ENCODE measurements at places on chromosomes 12 and 14.

GRCh38 chr14:68099495-68100045 is 280.0 kb downstream of the RAD51B start:
- no peak for DNase-seq

DNA sequence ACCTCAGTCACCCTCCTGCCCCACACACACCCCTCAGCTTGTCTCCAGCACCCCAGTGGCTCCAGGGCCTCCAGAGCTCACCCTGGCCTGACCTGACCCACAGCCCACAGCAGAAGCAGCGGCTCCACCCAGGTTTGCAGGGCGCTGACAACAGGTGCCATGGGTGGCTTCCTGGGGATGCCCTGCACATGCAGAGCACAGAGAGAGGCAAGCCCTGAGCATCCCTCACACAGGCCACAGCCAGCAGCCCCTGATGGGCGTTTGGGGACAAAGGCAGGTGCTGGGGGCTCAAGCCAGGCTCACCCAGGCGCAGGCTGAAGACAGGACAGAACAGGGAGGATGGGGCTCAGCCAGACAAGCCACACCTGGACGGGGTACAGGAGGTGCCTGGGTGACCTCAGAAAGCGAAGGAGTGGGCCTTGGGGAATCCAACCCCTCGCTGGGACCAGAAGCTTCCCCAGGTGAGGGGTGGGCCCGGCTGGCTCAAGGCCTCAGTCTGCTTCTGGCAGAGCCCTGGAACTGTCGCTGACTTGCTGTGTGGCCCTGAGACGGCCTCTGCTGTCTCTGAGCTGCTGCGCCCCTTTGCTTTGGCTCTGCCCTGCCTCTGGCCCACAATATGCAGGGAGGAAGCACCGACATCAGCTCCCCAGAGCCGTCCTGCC is 10.6 kb downstream of the ARL6IP4 start:
- DNase-seq, result no peak

GRCh38 chr12:93341409-93342049 is 36.2 kb upstream of the NUDT4 start:
- DNase-seq, result no peak

- no peak for DNase-seq
These were observed 1081.0 kb downstream of the VRK1 start for GRCh38 chr14:97878206-97878605.

DNA sequence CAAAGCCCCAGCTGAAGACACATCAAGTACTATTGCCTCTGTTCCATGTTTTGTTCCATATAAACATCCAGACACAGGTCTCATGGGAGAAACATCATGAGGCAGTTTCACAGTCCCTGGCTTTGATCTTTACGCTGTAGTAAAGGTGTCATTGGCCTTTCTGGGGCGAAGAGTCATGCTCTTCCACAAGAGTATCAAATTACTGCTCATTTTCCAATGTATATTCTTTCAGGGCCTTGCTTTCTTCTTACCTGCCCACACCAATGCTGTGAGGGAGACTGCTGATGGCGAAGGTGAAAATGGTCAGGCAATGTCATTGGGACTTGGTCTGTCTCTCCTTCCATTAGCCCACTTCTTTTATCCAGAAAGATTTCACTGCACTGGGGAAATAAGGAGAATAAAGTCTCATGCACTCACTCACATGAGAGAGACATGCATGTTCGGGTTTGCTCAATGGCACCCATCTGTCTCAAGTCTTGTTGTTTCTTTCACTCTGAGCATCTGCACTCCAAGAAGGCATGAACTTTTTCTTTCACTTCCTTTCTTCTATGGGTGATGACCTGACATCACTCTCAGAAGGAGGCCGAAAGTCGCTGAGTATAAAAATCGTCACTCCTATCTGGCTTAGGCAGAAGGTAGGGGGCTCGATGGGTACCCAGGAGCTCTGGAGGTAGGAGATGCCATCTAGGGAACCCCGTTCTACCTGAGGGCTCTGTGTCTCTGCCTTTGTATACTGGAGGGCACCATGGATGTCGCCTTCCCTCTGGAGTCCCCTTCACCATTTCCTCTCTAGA is 1.3 kb upstream of the JDP2 start:
- DNase-seq, result no peak

DNA sequence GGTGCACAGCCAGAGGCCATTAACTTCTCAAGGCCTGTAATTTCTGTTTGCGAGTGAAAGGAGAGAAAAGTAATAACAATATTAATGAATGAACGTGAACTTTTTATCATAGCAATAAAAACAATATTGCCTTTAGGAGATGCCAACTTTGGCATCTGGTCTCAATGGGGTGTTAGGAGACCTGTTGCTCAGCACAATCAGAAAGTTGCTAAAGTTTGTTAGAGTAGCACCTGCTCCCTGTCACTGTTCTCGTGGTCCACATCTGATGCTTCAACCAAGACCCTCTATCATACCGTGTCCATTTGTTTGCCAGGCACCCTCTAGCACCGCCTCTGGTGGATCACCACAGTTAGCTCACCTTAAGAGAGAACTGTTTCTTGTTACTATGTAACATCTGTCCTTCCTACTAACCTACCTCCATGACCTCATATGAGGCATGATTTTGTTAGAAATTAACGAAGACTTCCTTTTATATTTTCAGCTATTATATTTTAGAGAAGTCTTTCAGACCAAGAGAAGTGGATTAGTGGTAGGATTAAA is 12.5 kb upstream of the CLEC4E start:
- no peak for DNase-seq

GRCh38 chr12:93356214-93356613 is 21.5 kb upstream of the NUDT4 start:
- DNase-seq, result no peak

GRCh38 chr12:56234746-56235436 is 5.0 kb downstream of the SLC39A5 start:
- DNase-seq, result no peak

- no peak for DNase-seq
These were observed 50.7 kb downstream of the DIP2B start for GRCh38 chr12:50555471-50555885.

DNA sequence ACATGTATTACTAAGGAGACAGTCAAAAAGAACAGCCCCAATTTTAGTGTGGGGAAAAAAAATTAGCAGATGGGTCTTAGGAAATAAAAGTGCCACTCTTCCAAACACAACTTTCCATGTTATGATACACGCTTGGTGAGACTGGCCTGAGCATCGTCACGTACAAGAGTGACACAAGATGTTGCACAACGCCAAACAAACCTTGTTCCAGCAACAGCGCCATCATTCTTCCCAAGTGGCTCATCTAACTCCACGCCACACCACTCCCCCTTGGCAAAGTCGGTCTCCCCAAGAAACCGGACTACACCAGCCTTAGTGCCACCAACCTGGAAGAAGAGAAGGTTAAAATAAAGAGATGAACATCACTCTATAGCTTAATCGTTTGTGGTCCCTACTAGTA is 58.7 kb downstream of the CLIP1 start:
- DNase-seq, result no peak

DNA sequence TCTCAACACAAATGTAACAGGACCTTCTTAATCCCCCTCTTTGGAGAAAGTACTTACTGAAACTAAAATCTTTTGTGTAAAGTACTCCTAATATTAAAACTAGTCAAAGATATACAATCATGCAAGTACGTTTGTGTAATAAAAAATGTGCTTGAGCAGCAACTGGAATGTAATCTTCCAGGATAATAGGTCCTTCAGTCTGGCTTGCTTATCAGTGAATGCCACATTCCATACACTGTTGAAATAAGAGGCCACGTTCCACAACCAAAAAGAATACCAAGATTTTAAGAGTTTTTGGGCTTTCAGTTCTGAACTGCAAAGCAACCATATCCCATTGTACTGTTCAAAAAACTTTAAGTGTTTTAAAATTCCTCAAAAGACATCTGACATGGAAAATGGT is 26.2 kb upstream of the GRIN2B start:
- DNase-seq, result no peak

GRCh38 chr12:93090731-93091172 is 161.7 kb upstream of the EEA1 start:
- peak; percentile 38 for DNase-seq

DNA sequence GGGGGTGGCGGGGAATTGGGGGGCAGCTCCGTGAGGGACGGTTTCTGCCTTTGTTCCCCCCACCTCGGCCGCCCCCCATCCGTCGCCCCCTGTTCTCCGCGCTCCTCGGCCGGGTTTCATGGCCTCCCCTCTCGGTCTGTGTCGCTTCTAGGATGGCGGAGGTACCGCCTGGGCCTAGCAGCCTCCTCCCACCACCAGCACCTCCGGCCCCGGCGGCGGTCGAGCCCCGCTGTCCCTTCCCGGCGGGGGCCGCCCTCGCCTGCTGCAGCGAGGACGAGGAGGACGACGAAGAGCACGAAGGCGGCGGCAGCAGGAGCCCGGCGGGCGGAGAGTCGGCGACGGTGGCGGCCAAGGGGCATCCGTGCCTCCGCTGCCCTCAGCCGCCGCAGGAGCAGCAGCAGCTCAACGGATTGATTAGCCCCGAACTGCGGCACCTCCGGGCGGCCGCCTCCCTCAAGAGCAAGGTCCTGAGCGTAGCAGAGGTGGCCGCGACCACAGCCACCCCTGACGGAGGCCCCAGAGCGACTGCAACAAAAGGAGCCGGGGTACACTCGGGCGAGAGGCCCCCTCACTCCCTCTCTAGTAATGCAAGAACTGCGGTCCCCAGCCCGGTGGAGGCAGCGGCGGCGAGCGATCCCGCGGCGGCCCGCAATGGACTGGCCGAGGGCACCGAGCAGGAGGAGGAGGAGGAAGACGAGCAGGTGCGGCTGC is 575 bp downstream of the NAA30 start:
- DNase-seq, result no peak

DNA sequence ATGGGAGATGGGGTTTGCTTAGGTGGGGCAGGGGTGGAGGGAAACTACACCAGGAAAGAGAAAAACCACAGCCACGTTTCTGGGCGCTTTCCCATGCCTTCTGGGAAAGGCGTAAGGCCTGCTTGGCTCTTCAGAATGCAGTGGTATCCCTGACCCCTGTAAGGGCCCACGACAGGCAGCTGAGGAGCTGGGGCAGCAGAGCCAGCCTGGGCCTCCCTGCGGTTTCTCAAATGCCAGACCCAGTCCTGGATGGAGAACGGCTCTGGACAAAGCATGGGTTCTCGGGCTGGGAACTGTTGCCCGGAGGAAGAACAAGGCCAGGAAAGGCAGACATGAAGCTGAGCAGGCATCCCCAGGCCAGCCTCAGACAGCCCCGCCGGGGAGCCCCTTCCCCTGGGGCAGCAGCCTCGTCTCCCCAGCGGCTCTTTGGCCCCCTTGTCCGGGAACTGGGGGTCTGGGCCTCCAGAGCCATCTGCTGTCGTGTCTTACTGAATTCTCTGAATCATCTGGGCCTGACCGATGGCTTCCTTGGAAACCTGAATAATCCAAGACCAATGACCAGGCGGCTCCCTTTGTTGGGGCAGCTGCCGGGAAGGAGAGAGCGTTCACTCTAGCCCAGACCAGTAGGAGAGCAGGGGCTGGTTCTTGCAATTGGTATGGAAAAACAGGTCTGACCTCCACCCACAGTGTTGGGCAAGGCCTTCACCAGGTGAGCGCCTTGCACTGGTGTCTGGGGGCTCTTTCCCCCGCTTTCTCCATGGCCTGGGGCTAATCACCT is 64.0 kb upstream of the RIN3 start:
- DNase-seq, result no peak

DNA sequence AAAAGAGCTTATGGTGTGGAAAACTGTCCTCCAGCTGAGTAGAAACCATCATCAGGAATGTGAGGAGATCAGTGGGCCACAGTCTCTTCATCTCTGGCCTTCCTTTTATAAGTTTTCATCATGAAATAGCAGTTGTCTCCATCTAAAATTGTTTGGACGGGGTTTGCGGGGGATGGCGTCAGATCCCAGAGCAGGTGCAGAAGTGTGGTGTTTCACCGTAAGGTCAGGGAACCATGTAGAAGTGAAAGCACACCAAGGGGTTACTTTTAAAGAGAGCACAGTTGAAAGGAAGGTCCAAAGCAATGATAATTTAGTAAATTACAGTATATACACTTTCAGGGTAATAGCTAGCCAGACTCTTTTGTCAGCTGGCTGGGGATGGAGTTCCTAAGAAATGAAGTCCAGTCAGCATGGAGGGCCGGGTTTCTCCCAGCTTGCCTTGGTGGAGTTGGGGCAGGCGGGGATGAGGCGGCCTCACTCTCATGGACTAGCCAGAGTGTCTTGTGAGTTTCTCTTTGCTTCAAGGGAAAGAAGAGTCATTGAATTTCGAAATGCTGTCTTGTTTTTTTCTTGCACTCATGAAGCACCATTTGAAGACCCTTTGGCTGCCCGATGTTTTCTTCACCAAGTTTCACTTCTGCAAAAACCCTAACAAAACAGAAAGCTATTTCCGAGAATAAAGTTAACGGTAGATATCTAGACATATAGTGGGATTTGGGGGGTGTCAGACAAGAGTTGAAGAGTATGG is 100.6 kb downstream of the ETV6 start:
- DNase-seq, result no peak

- DNase-seq, result peak; percentile 74
These were observed 46.4 kb upstream of the PLXNC1 start for GRCh38 chr12:94101738-94102660.

DNA sequence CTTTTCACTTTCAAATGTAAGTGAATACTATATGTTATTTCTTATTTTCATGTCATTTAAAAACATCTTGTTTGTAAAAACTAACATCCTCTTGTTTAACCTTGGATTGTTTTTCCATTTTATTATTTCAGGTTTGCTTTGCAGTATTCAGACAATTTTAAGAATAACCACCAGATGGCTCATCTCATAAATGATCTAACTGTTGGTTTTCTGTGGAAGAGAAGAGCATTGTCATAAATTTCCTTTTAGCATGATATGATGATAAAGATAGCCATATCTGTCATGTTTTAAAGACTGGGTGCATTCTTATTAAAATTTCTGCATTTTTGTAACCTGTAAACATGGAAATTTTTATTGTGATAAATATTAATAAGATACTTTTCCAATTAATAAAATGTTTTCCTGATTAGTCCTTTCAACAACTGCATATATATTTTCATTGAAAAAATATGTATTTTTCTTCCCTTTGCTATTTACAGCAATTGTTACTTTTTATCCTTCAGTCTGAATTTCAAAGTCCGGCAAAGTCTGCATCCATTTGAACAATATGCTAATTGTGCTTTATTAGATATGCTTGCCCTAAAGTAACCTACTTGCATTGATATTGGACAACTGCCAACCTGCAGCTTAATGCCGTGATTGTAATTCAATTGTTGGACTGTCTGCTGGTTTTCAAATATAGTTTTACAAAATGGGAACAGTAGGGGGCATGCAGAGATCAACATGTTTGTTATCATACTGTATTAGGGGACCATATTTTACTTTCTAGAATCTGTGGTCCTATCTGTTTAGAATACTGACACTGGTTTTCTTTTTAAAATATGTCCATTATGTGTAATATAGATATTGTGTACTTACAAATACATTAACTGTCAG is 163.4 kb downstream of the GARIN6 start:
- no peak for DNase-seq

GRCh38 chr14:66508846-66509621 is 1.1 kb downstream of the GPHN start:
- no peak for DNase-seq

GRCh38 chr12:120698665-120699064 is 11.6 kb upstream of the UNC119B start:
- DNase-seq, result no peak

GRCh38 chr14:96634896-96635295 is 132.7 kb downstream of the PAPOLA start:
- DNase-seq, result no peak

GRCh38 chr12:50024805-50025186 is 498 bp downstream of the RACGAP1 start:
- DNase-seq, result no peak

Data from fibroblast of skin of left quadriceps (primary cell).